RKO (cell line): ENCODE measurements at places on chromosomes 6 and 20.

DNA sequence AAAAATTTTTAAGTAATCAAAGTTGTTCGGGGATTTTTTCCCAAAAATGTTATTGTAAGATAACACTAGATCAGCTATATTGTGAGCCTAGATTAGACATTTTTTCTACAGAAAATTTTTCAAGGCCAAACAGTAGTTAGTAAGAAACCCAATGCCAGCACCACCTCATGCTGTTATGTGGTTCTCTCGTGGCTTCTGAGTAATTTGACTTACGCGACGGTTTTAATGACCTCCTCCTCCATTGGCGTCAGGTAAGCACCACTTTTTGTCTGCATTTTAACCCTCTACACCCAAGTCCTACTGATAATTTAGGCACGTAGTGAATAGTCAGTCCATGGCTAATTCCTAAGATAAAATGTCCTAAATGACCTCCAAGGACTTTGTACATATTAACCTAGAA is 9.7 kb downstream of the RPS6KA2 start:
- no peak for DNase-seq

DNA sequence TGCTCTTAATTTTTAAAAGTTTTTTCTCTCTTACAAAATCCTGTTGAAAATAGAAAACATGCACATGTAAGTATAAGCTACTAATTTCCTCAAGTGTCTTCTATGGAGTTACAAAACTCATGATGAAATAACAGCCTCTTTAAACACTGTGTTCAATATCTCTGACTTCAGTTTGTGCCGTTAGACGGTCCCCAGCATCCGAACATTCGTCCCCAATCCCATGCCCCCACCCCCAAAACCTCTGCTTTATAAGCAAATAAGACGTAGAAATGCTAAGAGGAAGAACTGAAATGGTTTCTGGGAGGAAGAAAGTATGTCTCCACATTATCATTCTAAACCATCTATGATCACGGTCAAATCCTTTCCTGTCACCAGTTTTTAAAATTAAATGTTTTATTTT is 31.7 kb upstream of the MYB start:
- DNase-seq = no peak

GRCh38 chr6:23218751-23219150 is 649.4 kb downstream of the HDGFL1 start:
- DNase-seq = no peak

GRCh38 chr20:61260905-61261304 is 8.8 kb downstream of the CDH4 start:
- no peak for DNase-seq

DNA sequence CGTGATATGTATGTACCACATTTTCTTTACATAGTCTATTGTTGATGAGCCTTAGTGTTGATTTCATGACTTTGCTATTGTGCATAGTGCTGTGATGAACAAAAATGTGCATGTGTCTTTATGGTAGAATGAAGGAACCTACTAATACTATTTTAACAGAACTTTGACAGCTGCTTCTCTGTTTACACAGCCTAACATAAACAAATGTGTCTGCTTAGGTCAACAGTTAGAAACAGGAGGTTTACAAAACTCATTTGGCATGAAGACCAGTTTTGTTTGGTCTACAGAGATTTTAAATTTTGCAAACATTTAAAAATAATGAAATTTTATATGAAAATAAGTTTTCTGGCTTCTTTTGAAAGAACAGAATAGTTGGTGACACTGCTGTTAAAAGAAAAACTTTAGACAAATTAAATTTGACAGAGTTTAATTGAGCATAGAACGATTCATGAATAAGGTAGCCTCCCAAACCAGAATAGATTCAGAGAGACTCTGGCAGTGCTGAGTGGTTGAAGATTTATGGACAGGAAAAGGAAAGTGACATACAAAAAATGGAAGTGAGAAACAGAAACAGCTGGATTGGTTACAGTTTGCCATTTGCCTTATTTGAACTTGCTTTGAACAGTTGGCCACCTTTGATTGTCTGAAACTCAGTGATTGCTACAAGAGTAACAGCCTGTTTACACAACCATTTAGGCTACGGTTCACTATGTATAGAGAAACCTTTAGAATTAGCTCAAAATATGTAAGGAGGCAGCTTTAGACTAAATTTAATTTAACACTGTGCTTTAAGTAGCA is 715.8 kb upstream of the HS3ST5 start:
- DNase-seq = no peak

DNA sequence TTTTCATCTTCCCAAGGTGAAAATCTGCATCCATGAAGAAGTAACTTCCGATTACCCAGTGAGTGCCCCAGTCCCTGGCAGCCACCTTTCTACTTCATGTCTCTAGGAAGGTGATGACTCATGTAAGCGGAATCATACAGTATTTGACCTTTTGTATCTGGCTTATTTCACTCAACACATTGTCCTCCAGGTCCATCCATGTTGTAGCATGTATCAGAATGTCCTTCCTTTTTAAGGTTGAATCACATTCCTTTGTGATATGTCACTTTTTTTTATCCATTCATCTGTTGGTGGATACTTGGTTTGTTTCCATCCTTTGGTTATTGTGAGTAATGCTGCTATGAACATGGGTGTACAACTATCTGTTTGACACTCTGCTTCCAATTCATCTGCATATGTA is 176.3 kb upstream of the CDYL start:
- peak; percentile 3 for DNase-seq

GRCh38 chr6:166408936-166409755 is 26.4 kb upstream of the MPC1 start:
- DNase-seq = no peak

GRCh38 chr6:140812636-140813035 is 1320.1 kb upstream of the GJE1 start:
- no peak for DNase-seq

DNA sequence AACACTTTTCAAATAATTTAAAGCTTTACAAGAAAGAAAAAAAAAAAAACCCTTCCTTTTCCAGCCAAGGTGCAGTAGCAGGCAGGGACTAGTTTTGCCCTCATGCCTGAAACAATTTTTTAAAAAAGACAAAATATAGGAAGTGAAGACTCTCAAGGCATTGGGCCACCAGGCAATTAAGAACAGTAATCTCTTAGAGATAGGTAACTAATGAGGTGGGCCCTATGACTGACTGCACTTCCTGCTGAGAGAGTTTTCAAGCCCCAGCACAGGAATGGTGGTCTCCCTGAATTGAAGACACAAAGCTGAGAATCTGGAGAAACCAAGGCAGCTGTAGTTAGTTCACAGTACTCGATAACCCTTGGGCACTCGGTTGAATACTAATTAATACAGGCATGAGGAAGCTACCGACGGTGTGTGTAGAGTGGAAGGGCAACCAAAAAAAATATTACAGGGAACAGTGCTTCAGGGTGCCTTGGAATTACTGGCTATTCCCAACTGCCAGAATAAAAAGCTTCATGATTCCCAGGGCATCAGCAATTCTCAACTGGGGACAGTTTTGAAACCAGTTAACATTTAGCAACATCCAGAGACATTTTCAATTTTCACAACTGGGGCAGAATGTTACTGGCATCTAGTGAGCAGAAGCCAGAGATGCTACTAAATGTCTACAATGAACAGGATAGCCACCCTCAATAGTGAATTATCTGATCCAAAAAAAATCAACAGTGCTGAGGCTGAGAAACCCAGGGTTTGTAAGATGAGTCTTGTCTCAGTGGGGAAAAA is 36.0 kb upstream of the PLN start:
- DNase-seq = no peak

DNA sequence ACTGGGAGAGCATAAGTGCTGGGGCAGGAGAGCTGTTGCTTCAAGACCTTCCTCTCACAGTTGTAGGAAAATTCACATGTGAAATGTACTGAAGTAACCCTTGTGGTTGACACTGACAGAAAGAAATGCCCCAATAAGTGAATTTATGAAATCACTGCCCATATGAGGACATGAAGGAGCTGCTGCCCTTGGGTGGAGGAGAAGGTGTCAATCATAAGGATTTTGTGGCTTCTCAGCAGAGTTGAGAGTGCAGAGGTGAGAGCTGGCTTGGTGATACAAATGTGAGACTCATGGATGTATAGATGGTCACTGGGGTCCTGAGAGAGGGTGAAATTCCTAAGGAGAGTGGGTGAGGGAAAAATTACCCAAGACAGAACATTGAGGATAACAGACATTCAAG is 33.9 kb upstream of the CMTR1 start:
- DNase-seq = no peak

GRCh38 chr20:59015411-59015810 is 3.8 kb upstream of the TUBB1 start:
- no peak for DNase-seq

- DNase-seq = peak; percentile 93
Observed at GRCh38 chr6:52352239-52353018, 9.5 kb upstream of the PAQR8 start.

- no peak for DNase-seq
Observed at GRCh38 chr6:36373368-36374019, 14.0 kb downstream of the ETV7 start.

DNA sequence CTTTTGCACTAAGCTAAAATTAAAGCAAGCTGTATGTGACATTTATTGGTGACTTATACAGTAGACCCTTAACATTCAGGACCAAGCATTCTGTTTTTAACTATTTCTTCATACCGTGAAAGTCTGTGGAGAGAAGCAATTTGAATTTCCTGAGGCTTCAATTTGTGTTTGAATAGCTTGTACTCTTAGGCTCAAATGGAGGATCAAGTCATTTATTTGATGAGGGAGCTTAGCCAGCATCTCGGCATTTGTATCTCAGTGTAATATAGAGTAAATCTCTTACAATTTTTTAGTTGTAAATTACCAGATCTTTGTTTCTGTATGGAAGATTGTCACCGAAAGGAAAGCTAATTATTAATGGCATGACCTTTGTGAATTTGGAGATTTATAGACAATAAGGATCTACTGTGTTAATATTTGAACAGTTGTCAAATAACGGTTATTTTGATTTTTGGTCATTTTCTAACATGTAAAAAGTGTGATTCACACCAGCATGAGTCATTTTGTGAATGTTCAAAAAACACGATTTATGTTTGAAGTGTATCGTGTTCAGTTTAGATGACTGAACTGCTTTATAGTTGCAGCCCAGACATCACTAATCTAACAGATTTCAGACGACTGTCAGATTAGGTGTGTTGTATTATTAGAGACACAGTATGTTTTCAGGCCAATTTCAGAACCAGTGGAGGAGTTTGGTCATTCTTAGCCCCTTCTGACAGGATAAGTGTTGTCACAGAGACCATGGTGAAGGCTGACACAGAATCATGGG is 332.9 kb downstream of the CDKAL1 start:
- DNase-seq = peak; percentile 37

- no peak for DNase-seq
Observed at GRCh38 chr6:70753870-70754380, 86.2 kb downstream of the SMAP1 start.

GRCh38 chr6:31401403-31401802 is 2.0 kb upstream of the MICA start:
- DNase-seq = peak; percentile 89

DNA sequence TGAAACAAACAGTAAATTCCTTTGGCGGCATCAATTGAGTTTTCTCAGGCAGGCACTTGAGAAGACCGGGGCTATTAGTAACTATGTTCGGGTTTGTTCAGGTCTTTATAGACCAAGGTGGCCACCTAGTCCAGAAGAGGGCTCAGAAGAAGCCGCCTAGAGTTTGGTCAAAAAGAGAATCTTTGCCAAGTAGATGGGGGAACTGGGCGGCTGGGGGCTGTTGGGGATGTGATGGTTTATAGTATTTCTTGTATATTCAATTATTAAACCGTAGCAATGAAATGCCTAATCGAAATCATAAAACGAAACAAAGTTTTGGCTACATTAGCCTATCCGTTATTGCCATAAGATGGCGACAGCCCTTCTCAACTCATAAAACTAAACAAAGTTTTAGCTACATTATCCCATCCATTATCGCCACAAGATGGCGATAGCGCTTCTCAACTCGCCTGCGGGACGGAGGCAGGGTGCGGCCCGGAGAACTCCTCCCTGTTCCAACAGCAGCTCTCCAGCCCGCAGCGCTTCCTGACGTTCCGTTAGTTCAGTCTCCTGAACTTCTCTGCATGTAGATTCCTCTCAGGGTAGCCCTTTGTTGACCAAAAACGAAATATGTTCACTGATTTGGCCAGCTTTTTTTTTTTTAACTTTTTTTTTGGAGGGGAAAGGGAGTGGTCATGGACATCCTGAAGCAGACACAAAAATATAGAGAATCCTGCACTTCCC is 120.5 kb upstream of the PRSS16 start:
- peak; percentile 93 for DNase-seq

DNA sequence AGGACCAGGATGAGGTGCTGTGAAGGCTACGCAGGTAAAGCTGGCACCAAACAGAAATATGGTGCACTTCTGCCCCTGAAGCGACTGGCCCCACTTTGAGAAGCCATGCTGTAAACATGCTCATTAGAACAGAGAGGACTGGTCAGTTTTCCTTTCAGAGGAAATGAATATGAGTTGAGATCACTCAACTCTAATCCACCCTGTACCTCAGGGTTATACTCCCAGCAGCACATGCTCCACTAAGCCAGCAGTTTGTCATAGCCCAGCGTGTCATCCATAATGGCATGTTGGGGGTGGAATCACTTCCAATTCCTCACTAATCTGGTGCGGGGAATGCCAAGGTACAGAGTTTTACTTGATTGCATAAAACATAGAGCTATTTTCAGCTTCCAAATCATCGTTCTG is 98.1 kb downstream of the HIVEP2 start:
- peak; percentile 93 for DNase-seq

- no peak for DNase-seq
Observed at GRCh38 chr6:138418118-138418742, 14.2 kb downstream of the HEBP2 start.

DNA sequence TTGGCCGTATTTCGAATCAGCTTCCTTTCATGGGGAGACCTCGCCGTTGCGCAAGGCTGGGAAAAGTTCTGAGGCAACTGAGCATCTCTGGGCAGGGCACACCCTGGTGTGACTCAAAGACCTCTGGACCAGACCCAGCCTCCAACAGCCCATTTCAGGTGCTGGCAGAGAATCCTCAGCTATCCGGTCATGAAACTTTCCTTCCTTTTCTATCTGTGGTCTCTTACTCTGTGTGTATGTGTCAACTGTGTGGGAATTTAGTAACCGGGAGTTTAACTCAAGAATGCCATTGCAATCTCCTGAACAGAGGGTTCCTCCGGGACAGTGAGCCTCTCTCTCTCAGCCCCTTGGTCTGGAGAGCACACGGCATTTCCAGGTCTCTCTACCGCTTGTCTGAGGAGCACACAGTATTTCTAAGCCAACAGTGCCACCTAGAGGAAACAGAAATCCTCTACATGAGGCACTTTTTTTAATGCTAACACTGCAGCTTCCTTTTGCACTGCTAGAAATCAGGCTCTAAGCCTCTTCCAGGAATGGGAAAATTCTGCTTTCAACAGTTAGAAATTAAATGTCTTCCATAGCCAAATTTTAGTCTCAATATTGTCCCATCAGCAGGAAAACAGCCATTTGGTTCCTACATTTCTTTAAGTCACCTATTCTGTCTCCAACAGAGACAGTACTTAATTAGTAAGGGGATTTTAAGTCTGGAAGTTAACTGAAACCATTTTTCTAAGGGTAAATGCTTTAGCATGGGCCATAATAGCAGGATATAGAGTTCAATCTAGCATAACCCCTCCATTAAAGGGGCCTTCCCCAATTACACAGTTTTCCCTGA is 32.7 kb downstream of the PLN start:
- DNase-seq = peak; percentile 51
